ENCODE measurements at places on chromosomes 4 and X. TPM values are rescaled to one million over a fixed set of nuclear protein-coding genes. Genes with fewer than 3 reads are reported as not detected.

Gene CD38
- total RNA-seq: 1.00 TPM

Gene HTRA3
- not detected for total RNA-seq

Gene RAPGEF2
- 23.1 TPM for total RNA-seq

Gene CITED1
- not detected for total RNA-seq

Gene FDCSP
- not detected for total RNA-seq

Gene MSL3
- total RNA-seq: 140 TPM

Gene TMEM31
- not detected for total RNA-seq

All from CD4-positive, alpha-beta memory T cell (primary cell).